ENCODE measurements at places on chromosomes 2 and 18.

DNA sequence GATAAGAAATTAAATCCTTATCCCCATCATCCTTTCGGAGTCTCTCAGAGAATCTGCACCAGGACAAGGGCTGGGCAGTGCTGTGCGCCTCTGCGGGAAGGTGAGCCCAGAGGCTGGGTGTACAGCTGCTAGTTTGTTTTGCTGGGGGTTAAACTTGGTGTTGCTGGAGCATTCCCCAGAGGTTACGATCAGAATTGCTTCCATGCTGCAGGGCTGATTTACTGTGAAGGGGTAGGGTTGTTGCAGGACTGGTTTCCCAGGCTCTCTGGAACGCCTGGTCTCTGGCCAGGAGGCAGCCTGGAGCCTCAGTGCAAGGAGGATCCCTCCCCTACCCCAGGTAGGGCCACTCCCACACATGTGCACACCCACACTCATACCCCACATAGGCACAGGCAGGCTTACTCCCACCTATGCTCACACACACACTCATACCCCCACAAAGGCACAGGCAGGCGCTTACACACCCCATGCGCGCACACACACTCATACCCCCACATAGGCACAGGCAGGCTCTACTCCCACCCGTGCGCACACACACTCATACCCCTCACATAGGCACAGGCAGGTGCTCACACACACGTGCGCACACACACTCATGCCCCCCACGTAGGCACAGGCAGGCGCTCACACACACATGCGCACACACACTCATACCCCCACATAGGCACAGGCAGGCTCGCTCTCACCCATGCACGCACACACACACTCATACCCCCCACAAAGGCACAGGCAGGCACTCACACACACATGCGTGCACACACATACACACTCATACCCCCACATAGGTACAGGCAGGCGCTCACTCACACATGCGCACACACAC, 11.3 kb downstream of the CNNM4 start:
- no peak for DNase-seq

DNA sequence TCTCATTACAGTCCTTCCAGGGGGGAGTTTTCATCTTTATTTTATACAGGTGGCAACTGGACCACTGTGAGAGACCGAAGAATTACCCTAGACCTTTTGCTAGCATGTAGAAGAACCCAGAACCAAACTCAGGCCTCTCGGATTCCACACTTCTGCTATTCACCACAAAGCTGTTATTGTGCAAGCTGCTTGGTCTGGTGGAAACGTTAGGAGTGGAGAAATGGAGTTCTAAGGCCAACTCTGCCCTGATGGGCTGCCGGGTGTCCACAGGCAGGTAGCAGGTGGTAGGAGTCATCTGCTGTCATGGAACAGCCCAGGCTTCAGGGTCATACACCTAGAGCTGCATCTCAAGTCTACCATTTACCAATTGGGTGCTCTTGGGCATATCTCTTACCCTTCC, 218.8 kb downstream of the BCL11A start:
- no peak for DNase-seq

DNA sequence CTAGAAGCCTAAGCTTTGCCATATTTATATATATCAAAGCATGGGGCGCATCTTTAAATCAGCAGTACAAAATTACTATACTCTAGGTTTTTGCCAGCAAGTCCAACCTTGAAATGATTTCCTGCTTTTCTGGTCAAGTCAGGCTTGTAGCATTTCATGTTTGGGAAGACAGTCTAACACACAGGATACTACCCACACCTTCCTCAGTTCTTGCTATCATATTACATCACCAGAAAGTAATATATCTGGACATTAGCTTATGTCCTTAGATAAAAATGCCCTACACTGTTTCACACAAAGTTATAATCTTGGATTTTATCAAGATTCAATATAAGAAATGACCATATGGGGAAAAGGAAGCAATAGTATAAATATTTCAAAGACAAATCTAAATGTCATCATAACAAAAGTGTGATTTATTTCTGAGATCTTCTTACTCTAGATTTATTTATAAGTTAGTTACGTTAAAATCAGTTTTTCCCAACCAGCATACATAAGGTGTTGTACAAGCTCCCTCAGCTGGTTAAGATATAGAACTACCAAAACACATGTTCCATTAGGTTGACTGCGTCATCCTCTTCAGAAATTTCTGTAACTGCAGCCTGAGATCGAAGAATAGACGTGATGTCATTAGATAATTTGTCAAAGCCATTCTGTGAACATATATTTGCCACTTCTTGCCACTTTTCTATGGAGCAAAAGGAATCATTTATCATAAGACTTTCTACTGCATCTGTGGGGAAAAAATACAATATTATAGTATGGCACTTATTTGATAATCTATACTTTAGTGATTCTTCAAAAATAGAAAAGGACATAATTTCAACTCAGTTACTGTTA, 56.6 kb downstream of the CLHC1 start:
- DNase-seq: no peak

DNA sequence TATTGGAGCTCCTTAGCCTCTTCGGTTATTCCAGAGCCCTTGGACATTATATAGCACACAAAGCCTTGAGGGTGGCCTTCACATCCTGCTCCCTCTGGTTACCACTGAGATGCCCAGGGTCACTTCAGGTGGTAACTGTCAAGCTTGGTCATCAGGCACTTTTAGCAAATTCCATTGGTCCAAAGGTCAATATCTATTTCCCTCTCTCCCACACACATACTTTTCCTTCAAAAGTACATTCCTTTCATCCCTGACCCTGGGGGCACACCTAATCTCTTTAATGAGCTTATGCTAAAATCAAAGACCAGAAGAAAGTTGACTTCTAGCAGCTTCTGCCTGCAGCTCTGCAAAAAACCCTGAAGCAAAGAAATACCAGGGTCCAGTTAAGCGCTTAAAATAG, 172.0 kb upstream of the NRP2 start:
- DNase-seq: no peak

GRCh38 chr2:47782671-47783485, at the start of gene MSH6:
Gene MSH6 (plus strand): TSS chr2:47783145. CDS start chr2:47783234, 89 bp downstream.
- DNase-seq: peak; percentile 68

GRCh38 chr2:45340318-45340717, 270.7 kb downstream of the SRBD1 start:
- no peak for DNase-seq

GRCh38 chr2:160909781-160910242, 250.4 kb upstream of the TANK start:
- DNase-seq: no peak

DNA sequence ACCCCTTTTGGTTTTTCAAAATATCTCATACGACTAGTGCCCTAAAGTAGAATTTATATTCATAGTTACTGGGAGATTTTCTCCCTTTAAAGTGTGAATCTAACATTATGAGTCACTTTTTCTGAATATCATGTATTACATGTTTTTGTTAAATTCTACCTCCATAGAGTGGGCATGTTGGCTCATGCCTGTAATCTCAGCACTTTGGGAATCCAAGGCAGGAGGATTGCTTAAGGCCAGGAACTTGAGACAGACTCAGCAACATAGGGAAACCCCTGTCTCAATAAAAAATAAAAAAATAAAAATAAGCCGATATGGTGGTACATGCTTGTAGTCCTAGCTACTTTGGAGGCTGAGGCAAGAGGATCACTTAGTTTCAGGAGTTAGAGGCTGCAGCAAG, 45.3 kb upstream of the UNC80 start:
- no peak for DNase-seq

- no peak for DNase-seq
These were observed 27.1 kb downstream of the FBLN7 start for GRCh38 chr2:112165296-112165695.

DNA sequence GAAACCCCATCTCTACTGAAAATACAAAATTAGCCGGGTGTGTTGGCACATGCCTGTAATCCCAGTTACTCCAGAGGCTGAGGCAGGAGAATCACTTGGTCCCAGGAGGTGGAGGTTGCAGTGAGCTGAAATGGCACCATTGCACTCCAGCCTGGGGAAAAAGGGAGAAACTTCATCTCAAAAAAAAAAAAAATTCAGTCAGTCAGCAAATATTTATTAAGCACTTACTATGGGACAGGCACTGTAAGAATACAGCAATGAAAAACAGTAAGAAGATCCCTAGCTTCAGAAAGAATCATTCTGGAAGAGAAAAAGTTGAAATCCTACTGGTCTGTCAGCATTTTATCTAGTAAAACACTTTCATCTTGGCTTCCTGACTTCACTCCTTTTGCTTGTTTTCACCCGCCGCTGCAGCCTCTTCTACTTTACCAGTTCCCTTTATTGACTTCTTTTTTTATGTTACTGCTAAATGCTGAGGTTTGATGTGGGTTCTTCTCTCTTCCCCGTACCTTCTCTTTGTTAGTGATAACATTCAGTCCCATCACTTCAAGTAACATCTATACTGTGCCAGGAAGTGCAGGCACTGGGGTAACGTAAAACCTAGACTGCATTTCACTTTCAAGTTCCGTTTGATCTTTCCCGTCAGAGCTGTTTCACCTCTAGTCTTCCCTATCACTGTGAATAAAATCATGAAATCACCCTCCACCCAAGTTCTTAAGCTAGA, 10.8 kb upstream of the TAF4B start:
- DNase-seq: no peak

GRCh38 chr2:128449226-128450061, 130.8 kb upstream of the HS6ST1 start:
- DNase-seq: no peak

DNA sequence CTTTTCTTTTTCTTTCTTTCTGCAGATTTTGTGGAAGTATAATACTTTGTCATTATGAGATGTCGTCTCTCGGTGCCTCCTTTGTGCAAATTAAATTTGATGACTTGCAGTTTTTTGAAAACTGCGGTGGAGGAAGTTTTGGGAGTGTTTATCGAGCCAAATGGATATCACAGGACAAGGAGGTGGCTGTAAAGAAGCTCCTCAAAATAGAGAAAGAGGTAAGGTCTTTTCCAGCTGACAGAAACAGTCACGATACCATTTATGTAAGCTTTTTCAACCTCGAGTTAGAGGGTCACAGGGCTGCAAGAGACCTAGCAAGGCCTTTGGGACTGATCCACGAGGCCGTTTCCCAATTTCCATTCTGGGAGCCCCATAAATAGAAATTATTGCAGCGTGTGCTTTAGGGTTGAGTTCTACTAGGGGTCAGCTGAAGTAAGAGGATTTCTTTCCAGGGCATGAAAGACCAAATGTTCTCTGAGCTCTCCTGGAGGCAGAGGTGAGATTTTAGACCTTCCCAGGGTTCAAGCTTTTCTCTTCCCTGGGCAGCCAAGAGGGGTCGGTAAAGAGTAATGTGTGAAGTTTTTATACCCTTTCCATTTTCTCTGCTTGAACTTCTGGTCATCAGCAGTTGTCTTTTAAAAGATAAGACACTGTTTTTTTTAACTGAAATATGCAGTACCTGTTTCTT, 15.5 kb downstream of the MAP3K20 start:
- no peak for DNase-seq

GRCh38 chr2:67904966-67905365, 157.8 kb downstream of the C1D start:
- DNase-seq: no peak
